ENCODE measurements at places on chromosomes 3 and 15. TPM values are rescaled to one million over a fixed set of nuclear protein-coding genes. Genes with fewer than 3 reads are reported as not detected.

Gene IQCF5
- total RNA-seq: not detected

Gene MEX3B
- total RNA-seq: 0.61 TPM

- DNase-seq: no peak
Observed at GRCh38 chr3:150292891-150293290, 115.2 kb upstream of the TSC22D2 start.

- no peak for DNase-seq
Observed at GRCh38 chr3:113117511-113118234, 93.7 kb upstream of the BOC start.

- DNase-seq: peak; percentile 52
Observed at GRCh38 chr3:46098319-46098761, 71.1 kb upstream of the XCR1 start.

GRCh38 chr15:56366211-56366610, 985 bp downstream of the TEX9 start:
- no peak for DNase-seq

GRCh38 chr15:48267766-48268165, 61.7 kb downstream of the SLC12A1 start:
- no peak for DNase-seq

GRCh38 chr3:550471-550870, 353.9 kb downstream of the CHL1 start:
- no peak for DNase-seq

DNA sequence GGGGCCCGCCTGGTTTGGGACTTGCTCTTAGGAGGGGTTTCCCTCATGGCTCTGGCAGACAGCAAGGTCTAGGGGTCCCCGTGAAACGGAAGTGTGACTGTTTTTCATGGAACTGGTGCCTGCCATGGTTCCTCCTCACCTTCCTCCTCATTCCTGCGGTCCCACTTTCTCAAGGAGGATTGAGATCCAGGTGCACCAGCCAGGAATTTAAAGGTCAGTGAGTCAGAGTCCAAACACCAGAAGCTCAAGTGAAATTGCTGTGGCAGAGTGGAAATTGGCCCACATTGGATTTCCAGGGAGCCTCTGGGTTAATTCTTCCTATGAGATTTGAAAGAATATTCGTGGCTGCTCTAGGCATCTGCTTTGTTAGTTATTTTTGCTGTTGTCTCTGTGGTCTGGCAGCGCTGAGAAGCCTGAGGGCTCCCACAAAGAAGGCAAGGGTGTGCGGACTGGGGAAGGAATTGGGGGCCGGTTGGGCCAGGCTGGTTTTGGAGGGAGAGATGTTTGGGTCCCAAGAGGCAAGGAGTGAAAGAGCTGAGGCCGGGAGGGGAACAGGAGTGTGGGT, 60.4 kb upstream of the TNFAIP8L3 start:
- no peak for DNase-seq

Gene SCG5
- total RNA-seq: 0.28 TPM

- no peak for DNase-seq
Observed at GRCh38 chr3:127363171-127363570, 75.3 kb upstream of the PRR20G start.

- no peak for DNase-seq
Observed at GRCh38 chr3:50370594-50370993, 11.3 kb upstream of the TMEM115 start.

- DNase-seq: no peak
Observed at GRCh38 chr15:31308185-31308639, 18.4 kb upstream of the KLF13 start.

DNA sequence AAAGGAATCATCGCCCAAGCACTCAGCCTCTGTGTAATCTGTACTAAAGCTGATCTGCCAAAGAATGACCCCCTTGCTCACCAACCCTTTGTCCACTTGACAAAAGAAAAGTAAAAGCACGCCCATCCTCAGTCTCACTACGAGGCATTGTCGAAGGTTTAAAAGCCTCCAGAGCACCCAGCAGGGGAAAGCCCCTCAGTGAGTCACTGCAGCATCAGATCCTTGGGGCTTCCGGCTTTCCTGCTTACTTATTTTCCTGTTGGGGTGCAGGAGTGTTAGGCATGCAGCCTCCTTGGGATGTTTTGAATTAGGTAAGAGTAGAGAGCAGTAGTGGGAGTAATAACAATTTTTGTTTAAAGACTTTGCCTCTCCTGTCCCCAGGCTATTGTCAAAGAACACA, 216.1 kb downstream of the MTHFS start:
- DNase-seq: no peak

- DNase-seq: no peak
Observed at GRCh38 chr3:190016966-190017365, 103.7 kb downstream of the P3H2 start.

DNA sequence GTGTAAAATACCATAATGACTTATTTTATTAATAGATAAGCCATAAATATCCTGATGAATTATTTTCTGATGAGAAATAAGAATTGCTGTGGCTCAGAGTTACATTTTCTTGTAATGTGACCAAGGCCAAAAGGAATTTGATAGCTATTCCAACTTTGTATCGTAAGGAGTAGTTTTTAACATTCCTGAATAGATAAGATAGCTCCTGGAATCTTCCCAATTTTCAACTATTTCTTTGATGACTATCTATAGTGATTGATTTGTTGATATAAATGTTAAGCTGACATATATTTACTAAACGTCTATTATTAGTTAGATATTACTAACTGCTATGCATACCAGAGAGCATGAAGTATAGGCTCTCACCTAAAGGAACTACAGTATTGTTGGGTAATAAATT, 49.1 kb upstream of the SATB1 start:
- DNase-seq: no peak

DNA sequence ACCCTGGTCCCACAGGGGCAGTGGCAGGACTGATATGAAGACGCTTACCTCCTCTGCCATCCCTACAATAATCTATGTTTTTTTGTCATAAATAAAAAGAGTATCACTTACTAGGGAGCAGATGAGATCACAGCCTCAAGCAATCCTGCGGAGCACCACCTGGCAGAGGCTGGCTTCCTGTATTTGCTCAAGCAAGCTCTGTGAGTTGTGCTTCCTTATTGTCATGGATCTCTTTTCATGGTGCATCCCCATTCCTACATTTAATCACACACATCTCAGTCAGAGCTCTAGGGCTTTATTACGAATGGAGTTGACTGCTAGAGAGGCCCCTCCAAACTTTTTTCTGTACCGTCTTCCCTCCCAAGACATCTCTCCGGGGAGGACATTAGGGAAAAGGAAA, 186.0 kb downstream of the UBE2E2 start:
- DNase-seq: no peak

DNA sequence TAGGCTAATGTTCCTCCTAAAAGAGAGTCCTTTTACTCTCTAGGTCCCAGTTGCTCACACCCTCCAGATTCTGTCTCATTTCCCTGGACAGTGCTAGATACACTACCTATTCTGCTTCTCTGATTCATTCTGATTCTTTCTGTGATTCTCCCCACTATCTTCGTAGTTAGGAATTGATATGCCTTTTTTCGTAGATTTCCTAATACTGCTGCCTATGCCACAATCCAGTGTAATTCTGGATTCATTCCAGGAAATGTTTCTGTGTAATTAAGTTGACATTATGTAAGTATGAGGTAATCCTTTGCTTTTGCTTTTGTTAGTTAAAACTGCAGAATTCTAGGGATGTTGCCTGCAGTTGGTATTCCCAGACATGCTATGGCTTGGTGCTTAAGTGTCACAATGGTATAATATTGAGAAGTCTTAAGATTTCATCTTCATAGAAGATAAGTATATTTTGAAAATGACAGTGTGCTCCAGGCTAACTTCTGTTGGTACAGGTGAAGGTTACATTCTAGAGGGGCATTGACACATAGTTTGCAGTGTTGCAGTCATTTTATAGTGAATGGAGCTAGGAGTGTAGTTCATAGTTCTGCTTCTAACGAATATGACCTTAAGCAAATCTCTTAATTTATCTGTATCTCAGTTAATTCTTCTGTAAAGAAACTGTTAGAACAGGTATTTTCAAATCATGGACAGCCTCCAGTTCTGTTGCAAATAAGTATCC, 54.3 kb downstream of the RIOX2 start:
- no peak for DNase-seq

DNA sequence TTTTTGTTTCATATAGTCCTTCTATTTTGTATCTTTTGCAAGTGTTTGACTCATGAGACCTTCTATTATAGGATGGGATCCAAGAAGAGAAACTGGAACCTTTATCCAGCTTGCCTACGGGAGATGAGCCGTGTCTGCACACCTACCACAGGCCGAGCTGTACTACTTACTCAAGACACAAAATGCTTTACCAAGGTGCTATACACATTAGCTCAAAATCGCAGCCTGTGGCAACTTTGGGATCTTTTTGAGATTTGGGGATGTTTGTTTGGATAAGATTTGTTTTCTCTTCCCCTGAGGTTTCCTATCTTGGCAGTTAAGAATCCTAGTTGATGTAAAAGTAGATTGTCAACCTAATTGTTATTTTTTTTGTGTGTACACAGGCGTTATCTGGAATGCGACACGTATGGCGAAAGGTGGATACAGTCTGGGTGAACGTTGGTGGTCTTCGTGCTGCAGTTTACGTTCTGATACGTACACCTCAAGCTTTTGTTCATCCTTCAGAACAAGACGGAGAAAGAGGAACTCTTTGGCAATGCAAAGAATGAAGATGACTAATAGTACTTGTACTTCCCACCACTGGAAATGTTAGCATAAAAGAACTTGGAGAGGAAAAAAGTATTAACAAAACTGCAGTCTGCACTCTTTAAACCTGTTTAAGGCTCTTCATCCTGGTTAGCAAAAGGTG, 13.1 kb upstream of the SETD5 start:
- no peak for DNase-seq

DNA sequence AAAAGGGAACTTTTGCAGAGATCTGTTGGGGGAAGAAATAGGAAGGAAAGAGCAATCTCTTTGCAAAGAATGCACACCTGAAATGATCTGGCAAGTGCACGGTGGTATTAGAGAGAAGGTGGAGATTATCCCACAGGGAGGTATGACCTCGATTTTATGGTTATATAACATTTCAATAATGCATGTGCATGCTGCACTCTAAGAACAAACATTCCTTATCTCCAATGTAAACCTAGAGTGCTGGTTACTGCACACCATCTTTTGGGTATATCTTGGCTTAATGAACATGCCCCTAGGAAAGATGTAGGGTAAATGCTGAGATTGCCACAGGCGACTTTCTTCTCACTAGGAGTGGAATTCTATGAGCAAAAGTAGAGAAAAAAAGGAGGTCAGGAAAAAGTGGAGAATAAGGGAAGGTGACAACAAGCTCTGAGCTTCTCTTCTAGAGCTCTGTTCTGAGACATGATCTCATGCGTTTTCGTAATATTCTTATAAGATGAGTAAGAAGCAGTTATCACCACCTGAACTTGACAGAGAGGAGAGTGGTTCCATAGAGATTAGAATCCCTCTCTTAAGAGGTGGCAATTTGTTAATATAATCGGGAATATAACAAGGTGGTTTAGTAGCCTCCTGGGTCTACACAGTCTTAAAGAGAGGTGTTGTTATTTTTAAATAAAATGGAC, 117.5 kb upstream of the TMC3 start:
- no peak for DNase-seq

Gene MAPKBP1
- total RNA-seq: 17.8 TPM

Gene EHD4
- 24.2 TPM for total RNA-seq

Data from CD8-positive, alpha-beta memory T cell (primary cell).